ENCODE measurements at places on chromosomes 2 and 18. TPM values are rescaled to one million over a fixed set of nuclear protein-coding genes. Genes with fewer than 3 reads are reported as not detected.

The SP5 gene
- total RNA-seq: 0.73 TPM

The BOLL gene
- not detected for total RNA-seq

The TMEM182 gene
- total RNA-seq: 12.1 TPM

The ASXL3 gene
- total RNA-seq: 0.07 TPM

The TDRD15 gene
- not detected for total RNA-seq

The DSG4 gene
- total RNA-seq: not detected

The CFAP221 gene
- total RNA-seq: 9.5 TPM

The ZEB2 gene
- total RNA-seq: 0.32 TPM

DNA sequence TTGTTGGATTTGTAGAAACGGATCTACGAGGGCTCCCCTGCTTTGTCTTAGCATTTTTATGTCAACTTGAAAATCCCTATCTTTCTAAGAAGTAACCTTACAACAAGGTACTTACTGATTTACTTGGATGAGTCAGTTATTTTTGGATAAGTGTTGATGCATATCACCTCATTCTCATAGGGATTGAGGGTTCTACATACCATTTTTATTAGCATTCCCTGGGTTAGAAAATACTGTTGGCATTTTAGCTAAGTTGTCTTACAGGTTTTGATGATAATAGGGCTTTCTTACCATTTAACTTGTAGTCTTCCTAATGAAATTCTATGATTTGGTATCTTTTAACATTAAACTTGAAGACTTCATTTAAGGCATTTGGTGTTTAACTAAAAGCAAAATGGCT is 125.2 kb downstream of the UBE2E3 start:
- DNase-seq: no peak

DNA sequence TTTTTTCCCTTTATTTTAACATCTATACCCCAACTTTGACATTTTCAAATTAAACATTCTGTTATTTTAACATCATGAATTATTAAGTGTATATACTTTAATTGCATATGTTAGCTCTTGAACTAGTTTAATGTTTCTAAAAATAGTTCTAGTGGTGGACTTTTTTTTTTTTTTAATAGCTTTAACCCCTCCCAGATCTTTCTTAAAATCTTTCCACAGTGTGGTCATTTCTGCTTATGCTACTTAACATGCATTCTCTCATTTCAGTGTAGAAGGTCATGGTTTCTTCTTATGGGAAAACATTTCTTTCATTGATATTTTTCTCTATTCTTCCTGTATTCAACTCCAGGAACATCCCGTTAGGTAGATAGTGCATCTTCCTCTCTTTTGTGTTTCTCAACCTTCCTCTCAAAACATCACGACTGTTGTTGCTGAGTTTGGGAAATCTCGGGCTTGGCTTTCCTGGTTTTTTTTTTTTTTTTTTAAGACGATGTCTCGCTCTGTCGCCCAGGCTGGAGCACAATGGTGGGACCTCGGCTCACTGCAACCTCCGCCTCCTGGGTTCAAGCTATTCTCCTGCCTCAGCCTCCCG is 849 bp upstream of the TMEM18 start:
- no peak for DNase-seq

DNA sequence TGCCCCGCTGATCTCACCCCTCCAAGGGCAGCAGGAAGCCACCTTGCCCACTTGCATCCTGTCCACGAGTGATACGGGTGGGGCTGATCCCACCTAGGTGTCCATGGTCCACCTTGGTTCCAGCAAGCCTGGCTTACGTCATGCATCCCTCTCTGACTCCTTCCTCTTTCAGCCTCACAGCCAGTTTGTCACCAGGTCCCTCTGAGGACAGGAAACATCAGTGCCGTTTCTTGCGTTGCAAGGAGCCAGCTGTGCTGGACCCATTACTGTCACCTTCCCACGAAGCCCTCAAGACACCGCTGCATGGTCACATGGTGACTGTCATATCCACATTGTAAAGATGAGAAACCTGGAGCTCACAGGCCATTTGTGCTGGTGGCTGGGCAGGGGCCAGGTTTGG is 34.8 kb upstream of the TWIST2 start:
- DNase-seq: no peak

- no peak for DNase-seq
These were observed 63.4 kb downstream of the MYO5B start for GRCh38 chr18:50131591-50131990.

GRCh38 chr18:58900015-58900649 is 35.5 kb downstream of the ZNF532 start:
- no peak for DNase-seq

DNA sequence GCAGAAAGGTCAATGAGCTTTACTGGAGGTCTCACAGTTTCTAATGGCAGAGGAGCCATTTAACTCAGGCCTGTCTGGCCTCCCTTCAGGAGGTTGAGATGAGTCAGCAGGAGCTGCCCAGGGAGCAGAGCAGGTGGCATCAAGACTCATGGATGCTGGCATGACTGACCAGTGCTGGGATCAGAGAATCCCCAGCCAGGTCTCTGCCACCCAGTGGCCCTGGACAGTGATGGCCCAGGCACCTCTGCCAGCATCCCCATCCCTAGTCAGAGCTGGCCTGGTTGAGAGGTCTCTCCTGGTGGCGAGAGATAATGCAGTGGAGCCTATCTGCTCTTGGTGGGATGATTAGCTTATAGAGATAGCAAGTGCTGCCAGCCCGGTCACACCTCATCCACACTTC is 43.1 kb downstream of the GYPC start:
- no peak for DNase-seq

DNA sequence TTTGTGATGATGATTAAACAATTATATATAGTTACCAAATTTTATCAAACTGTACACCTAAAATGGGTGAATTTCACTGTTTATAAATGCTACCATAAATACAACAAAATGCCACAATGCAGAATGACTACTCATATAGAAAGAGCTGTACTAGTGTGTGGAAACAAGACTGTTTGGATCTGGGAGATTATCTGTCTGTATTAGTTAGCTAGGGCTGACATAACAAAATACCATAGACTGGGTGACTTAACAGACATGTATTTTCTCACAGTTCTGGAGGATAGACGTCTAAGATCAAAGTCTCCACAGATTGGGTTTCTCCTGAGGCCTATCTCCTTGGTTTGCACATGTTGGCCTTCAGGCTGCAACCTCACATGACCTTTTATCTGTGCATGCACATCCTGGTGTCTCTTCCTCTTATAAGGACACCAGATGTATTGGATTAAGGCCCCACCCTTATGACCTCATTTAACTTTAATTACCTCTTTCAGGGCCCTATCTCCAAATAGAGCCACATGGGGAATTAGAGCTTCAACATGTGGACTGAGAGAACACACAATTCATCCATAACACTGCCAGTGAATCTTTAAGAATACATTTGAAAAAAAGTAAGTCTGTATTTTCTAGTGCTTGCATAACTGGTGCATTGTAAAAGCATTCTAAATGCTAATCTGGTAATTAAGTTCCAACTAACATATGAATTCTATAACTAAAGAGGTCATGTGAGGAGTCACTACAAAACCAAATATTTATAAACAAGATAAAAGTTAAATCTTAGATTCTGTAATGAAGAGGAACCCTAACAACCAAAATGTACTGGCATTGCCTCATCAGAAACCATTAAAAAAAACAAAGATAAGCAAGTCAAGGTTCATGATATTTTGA is 699.6 kb downstream of the NYAP2 start:
- DNase-seq: no peak

DNA sequence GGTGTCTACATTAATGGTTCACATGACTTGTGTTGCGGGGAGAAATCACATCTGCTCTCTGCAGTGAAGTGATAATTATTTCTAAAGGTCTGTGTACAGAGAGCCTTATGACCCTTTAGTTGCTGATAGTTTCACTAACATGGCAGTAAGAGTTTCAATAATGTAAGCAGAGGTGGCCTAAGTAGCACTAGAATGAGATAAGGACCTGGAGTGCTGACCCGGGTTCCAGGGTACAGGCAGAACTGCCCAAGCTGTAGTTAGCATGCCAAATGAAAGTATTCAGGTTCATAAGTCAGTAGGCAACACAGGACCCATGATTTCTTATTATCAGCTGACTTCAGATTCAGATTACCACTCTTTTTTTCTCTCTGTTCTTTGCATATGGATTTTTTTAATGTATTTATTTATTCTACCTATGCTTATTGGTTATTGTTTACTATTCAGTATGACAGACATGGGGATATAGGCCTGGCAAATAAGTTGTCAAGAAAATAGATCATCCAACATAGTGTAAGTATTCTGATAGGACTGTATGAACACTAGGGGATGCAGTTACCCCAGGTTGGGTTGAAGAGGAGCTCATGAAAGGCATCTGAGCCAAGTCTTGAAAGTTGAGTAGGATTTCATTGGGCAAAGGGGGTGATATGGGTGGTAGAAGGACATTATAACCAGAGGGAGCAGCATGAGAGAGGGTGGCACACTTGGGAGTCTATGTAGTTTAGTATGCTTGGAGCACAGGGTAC is 105.2 kb downstream of the CCDC85A start:
- no peak for DNase-seq

DNA sequence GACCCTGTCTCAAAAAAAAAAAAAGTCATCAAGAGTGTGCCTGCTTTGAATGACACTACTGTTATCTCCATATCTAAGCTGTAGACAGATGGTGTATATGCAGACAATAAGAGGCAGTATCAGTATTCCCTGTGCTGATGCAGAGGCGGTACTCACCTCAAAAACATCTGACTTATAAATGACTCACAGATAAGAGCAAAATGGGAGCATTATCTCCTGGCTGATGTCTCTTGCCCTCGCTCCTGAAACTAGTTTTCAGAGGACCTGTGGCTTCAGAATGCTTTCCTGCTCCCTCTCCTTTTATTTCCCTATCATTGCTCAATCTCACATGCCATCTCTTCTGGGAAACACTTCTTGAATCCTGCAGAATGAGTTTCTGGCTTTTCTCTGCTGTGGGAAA is 289.6 kb downstream of the PTPRM start:
- no peak for DNase-seq

DNA sequence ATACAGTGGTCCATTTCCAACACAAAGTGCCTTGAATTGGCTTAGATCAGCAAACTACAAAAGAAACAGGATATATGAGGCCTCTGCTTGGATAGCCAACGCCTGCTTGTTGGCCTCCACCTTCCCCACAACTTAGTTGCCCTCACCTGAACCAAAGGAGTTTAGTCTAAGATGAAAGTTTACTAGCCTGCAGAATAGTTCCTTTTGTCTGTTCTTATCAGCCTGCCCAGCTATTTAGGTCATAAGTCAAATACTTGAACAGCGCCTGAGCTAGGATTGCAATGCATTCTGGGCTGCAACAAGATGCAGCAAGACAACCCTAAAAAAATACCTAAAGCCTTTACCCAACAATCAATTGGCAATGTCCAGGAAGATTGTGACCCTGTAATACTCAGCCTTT is 13.1 kb upstream of the EPG5 start:
- DNase-seq: no peak

- no peak for DNase-seq
These were observed 51.4 kb upstream of the SPRED2 start for GRCh38 chr2:65483763-65484162.

GRCh38 chr2:126703311-126703710 is 47.4 kb downstream of the GYPC start:
- DNase-seq: no peak

DNA sequence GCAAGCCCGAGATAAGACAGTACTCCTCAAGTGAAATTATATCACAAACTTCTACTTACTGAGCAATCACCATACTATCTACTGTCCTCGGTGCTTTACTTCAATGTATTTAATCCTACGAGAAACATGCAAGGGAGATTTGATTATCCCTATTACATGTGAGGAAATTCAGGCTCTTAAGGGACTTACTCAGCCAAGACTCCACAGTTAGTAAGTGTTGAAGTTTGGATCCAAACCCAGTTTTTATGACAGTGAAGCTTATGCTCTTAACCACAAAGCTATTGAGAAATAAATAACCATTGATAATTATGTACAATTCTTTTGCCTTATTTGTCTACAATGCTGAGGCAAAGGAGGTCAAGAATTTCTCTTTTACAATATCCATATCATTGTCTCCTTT is 672.9 kb upstream of the ACVR2A start:
- DNase-seq: no peak

DNA sequence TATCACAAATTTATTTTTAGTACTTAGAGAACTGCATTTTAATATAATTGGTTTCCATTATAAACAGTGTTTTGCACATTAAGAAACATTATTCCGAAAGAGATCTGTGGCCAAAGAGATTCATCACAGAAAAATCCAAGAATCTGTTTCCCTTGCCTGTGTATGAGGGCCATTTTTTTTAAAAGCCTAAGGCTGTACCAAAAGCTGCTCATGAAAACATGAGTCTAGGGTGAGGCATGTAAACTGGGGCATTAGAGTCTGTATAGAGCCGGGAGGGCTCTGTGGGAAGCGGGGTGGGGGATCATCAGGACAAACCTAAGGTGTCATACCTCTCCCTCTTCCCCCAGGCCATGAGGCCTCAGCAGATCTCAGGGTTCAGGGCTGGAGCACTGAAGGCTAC is 223.8 kb downstream of the FBXO15 start:
- no peak for DNase-seq

- DNase-seq: no peak
These were observed 230.0 kb upstream of the PARD3B start for GRCh38 chr2:204315236-204315662.

DNA sequence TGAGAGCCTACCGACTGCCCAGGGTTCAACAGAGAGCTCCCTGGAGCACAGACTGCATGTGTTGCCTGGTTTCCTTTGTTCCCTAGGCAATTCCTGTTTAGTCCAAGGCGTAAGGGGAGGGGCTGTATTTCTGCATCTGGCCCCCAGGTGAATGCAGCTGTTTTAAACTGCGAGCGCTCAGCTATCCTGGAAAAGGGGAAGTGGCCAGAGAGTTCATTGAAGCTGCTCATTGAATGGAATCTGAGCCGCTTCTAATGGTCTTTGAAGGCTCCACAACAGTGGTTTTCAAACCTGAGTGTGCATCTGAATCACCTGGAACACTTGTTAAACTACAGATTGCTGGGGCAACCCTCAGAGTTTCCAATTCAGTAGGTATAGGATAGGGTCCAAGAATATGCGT is 18.1 kb downstream of the MAPK4 start:
- DNase-seq: no peak

- DNase-seq: peak; percentile 55
These were observed 5.6 kb downstream of the QPCT start for GRCh38 chr2:37350034-37350433.

GRCh38 chr2:119641562-119642258 is 37.3 kb upstream of the TMEM177 start:
- DNase-seq: peak; percentile 79

- no peak for DNase-seq
These were observed 52.9 kb downstream of the PXDN start for GRCh38 chr2:1691366-1691765.

DNA sequence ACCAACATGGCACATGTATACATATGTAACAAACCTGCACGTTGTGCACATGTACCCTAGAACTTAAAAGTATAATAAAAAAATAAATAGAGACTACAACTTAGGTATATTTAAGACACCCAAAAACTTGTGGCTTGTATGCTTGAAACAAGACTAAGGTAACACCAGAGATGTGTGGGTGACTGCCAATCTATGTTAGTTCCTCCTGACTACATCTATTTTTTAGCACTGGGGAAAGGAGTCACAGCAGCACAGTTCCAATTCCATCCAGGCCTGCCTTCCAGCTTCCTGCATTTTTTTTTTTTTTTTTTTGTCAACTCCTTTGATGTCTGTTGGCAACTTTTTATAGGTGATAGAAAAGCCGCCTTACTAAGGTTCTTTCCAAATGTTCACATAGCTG is 18.2 kb downstream of the C2orf69 start:
- no peak for DNase-seq
